ENCODE measurements at places on chromosomes 12 and 14.

DNA sequence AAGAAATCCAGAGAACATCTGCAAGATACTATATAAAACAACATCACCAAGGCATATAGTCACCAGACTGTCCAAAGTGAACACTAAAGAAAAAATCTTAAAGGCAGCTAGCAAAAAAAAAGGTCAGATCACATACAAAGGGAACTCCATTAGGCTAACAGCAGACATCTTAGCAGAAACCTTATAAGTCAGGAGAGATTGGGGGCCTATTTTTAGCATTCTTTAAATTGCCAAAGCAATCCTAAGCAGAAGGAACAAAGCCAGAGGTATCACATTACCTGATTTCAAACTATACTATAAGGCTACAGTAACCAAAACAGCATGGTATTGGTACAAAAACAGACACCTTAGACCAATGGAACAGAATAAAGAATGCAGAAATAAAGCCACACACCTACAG lies 92.5 kb downstream of the IPO8 start:
- DNase-seq, result no peak

DNA sequence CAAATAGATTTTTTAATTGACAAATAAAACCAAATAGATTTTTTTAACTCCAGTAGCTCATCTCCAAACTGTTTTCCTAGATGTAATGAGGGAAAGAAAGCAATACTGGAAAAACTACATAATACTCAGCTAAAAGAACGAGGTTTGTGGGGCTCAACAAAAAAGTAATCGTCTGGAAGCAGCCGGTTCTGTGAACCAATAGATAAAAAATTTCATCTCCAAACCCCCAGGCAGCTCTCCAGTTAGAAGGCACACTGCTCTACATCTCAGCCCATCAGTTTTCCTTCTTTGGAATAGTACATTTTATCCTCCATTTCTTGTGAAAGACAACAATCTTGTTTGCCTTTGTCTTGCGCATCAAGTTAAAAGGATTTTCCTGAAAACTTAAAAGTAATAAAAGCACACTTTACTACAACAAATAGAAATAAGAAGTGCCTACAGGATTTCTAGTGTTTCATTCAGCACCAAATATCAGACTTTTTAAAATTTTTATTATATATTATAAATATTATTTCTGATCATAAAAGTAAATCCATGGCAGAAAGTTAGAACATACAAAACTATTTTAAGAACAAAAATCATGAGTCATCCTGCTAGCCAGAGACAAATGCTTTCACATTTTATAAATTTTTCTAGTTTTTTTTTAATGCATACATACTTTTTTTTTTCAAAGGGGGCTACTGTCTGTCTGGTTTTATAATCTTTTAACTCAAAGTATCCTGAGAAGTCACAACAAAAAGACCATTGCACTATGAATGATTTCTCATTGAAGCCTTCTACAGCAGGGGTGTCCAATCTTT lies 67.7 kb downstream of the EPS8 start:
- DNase-seq, result no peak

DNA sequence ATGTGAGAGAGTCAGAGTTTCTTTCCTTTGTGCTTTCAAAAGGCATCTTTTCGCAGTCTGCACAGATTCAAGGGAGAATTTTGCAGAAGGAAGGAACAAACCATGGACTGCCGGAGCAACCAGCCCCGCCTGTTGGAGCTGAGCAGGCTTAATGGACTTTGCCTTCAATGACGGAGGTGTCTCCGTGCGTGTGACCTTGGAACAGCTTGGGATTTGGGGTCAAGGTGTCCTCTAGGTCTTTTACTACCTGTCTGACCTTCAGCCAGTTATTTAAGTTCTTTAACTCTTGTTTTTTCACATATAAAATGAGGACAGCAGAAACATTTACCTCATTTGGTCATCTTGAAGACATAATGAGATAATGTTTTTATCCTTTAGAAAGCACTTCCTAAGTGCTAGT lies 4.1 kb downstream of the FGF23 start:
- no peak for DNase-seq

GRCh38 chr14:53124786-53125185 lies 28.3 kb downstream of the DDHD1 start:
- DNase-seq, result no peak

- peak; percentile 25 for DNase-seq
Observed at GRCh38 chr12:132188916-132189325, 44.7 kb downstream of the NOC4L start.

- no peak for DNase-seq
Observed at GRCh38 chr14:66842911-66843512, 335.1 kb downstream of the GPHN start.

GRCh38 chr12:87671757-87672156 lies 357.4 kb downstream of the C12orf50 start:
- DNase-seq, result no peak

All from germinal center (tissue), 1 donor.